ENCODE measurements at places on chromosomes 12 and 14.

DNA sequence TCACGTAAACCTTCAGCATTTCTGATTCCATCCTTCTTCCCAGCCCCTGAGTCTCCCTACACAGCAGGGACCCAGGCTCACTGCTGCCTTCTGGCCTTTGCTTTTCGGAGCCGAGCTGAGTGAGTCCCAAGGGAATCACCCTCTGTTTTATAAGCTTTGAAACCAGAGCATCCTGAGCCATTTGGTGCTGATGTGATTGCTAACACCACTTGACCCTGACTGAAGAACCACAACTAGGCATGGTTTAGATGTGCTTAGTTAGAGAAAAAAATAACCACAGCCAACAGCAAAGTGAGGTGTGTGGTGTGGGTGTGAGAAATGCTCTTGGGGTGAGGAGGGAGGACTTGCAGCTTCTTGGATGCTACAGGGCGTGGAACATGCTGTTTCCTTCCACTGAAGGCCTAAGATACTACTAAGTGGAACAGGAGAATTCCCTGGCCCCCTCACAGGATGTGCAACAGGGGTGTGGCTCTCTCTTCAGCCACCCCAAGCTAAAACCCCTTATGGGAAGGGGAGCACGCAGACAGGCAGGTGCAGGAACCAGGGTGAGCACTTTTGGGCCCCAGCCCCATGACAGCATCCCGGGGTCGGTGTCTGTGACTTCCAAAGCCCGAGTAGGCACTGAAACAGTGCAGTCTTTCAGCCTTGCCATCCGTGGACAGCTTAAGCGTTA is at the start of gene TC2N:
TC2N (minus strand) TSS at position 221 of the 673 bp plus-strand sequence. CDS start 53,767 bp downstream, outside the sequence.
- no peak for DNase-seq

DNA sequence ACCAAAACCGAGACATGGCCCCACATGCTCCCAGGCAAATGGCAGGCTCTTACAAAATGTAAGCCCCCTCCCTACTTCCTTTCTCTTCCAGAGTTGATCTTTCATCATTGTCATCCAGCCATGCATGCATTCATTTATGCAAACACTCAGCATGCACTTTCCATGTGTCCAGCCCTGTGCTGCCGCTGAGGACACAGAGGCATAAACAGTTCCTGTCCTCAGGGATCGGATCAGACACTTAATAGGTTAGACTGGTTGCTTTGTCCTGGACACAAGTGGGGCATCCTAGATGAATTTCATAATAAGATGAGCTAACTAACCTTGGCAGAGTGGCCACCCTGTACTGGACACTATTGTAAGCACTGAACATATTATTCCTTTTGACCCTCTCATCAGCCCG is 23.1 kb downstream of the PRIMA1 start:
- DNase-seq = no peak

- DNase-seq = no peak
These were observed 721.5 kb upstream of the TBX3 start for GRCh38 chr12:115405471-115405860.

GRCh38 chr12:53497461-53497860 is 1.8 kb downstream of the MAP3K12 start:
- no peak for DNase-seq

DNA sequence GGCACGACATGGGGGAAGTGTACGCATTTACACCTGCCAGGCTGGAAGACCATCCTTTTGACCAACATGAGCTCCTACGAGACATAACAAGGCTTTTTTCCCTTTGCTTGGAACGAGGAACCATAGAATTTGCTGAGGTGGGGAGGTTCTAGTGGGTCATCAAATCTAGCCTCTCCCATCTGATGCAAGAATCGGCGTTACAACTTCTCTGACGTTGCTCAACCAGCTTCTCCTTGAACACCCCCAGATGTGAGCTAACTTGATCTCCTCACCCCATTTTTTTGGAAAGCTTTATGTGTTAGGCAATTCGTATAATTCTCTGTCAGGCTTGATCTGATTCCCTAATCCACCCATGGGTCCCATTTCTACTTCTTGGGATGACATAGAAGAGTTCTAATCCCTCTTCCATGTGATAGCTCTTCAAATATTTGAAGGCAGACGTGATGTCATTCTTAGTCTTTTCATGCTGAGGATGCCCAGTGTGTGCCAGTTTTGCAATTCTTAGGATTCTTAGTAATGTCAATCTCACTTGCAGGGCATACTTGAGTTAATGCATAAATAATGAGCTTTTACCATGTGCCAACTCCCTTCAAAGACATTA is 163.6 kb upstream of the PARP11 start:
- DNase-seq = no peak

- peak; percentile 5 for DNase-seq
These were observed 40.2 kb downstream of the RTN1 start for GRCh38 chr14:59830338-59830734.

- DNase-seq = no peak
These were observed 24.2 kb downstream of the GLT8D2 start for GRCh38 chr12:104025771-104026170.

- DNase-seq = no peak
These were observed 92.9 kb downstream of the HMGA2 start for GRCh38 chr12:65916991-65917695.

DNA sequence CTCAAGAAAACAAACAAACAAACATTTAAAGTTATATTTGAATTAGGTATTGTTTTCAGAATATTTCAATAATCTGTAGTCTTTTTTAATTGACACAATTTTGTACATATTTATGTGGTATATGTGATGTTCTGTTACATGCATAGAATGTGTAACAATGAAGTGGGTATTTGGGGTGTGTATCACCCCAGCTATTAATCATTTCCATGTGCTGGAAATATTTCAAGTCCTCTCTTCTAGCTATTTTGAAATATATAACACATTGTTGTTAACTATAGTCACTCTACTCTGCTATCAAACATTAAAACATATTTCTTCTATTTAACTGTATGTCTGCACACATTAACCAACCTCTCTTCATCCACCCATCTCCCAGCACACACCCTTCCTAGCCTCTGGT is 32.0 kb upstream of the SIX1 start:
- DNase-seq = no peak

GRCh38 chr12:28563936-28564335 is 373.7 kb downstream of the CCDC91 start:
- DNase-seq = no peak

DNA sequence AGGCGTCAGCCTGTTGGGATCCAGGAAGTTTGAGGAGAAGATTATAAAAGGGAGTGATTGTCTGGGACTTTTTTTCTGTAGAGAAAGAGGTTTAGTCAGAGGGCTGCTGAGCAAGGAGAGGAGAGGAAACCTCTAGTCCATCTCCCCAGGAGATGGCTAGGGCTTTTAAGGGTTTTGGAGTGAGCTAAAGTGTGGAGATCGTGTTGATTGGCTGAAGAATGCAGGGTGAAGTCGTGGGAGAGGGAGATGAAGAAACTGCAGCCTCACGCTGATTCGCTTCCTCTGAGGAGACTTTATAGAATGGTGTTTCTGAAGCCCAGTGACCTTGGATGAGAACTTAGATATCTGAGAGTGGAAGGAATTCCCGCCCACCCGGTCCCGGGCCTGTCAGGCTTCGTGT is 193.7 kb upstream of the PWP1 start:
- DNase-seq = no peak

DNA sequence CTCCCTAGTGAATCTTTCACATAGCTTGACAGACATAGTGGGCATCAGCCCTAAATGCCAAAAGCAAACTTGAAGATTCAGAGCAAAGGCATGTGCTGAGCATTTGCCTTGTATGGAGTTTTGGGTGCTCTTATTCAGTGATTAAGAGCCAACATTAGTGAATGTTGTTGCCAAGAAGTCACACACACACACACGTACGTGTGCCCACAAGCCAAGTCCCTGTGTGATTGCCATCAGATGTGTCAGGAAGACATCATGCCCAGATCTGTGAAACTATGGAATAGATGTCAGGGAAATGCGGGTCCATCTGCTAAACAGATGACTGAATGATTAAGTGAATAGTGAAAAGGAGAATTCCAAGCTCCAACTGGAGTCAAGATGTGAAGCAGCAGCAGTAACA is 149.0 kb downstream of the AKAP6 start:
- DNase-seq = no peak

- no peak for DNase-seq
These were observed 14.1 kb upstream of the ACSM4 start for GRCh38 chr12:7289743-7290142.

GRCh38 chr14:49961270-49962222 is 68.7 kb downstream of the ARF6 start:
- no peak for DNase-seq

- no peak for DNase-seq
These were observed 11.7 kb upstream of the RAB3IP start for GRCh38 chr12:69726922-69727321.

DNA sequence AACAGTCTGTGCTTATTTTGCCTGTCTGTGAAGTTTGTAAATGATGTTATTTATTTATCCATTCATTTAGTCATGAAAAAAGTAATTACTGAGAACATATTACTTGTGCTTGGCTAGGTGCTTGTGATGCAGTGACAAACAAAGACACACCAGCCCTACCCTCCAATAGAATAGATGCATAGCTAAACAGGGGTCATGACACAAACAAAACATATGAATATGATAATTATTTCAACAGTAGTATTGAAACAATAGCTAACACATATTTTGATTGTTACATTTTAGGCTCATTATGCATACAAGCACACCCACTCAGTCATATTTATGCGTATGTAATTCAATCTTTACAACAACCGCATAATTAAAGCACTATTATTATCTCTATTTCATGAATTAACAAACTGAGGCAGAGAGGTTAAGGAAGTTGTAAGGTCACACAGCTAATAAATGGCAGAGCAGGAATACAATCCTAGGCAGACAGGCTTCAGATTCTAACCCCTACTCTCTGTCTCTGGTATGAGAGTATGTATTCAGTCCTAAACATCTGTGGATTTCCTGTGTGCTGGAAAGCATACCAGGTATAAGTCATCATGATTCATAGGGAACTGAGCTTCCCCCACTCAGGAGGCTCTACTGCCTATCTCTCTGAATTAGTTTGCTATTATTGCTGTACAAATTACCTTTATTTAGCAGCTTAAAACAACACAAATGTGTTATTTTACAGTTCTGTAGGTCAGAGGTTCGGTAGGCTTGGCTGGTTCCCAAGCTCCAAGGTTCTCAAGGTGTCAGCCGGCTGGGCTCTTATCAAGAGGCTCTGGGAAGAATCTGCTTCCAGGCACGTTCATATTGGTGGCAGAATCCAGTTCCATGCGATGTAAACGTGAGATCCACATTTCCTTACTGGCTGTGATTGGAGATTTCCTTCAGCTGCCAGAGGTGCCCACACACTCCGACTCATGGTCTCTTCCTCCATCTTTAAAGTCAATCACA is 509.4 kb downstream of the GALC start:
- no peak for DNase-seq

DNA sequence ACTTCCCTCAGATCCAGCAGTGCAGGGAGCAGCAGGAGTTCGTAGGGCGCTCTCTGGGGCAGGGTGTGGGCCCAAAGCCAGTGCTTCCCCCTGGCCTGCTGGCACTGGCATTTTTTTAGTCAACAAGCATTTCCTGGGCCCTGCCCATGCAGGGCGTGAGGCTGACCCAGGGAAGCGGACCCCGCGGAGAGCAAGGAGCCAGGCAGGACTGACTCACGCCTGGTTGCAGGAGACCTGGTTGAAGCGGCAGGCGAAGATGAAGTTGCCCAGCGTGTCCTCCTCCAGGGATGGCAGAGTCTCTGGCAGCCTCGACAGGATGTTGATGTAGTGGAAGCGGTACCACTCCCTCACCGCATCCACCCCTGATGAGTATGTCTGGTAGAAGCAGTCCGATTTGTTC is 13.5 kb downstream of the SCNN1A start:
- DNase-seq = peak; percentile 93

GRCh38 chr14:34199585-34199984 is 248.7 kb upstream of the EGLN3 start:
- DNase-seq = no peak

DNA sequence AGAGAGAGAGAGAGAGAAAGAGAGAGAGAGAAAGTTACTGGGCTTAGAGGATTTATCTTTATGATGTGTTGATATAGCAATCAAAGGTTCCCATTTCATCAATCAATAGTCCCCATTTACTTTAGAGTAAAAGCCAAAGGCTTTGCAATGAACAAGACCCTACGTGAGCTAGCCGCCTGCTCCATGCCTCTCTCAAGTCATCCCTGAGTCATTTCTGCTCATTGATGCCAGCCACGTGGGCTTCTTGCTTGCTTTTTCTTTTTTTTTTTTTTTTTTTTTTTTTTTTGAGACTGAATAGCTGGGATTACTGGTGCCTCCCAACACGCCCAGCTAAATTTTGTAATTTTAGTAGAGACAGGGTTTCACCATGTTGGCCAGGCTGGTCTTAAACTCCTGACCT is 70.9 kb downstream of the GPR135 start:
- DNase-seq = peak; percentile 19

DNA sequence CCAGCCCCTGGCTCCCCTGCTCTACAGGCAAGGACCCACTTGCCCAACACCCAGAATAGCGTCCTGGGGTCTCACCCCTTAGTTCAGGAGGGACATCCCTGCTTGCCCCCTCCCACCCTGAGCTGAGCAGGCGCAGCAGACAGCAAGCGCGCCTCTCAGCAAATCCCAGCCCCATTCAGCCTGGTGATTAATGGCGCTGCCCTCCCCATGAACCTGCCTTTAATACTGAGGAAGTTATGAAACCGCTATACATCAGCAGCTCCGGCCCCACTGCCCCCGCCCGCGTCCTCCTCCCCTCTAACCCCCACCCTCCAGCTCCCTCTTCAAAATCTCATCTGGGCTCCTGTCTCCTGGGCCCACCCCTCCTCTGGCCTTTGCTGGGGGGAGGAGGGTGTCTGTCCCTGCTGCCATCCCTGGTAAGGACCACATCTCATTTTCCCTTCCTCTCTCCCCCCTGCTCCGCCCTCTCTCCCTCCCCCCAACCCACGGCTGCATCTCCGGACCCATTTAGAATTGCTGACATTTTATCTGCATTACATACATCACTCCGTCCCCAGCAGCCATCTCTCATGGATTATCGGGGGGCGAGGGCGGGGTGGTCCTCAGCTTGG is 7.1 kb upstream of the SMUG1 start:
- DNase-seq = no peak

DNA sequence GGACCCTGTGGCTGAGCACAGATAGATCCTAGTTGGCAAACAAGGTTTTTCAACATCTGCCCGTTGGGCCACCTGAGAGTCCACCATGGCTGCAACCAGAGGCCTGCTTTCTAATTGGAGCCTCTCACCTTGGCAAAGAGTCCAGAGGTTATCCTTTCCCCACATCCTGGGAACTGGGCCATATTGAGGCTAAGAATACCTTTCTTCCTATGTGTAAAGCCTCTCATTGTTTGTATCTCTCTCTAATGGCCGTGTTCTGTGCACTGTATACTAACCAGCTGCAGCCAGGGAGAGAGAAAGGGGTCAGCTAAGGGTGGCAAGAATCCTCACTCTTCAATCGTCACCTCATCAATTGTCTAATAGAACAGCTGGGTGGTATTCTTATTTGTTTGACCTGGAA is 79.1 kb upstream of the ST8SIA1 start:
- no peak for DNase-seq

DNA sequence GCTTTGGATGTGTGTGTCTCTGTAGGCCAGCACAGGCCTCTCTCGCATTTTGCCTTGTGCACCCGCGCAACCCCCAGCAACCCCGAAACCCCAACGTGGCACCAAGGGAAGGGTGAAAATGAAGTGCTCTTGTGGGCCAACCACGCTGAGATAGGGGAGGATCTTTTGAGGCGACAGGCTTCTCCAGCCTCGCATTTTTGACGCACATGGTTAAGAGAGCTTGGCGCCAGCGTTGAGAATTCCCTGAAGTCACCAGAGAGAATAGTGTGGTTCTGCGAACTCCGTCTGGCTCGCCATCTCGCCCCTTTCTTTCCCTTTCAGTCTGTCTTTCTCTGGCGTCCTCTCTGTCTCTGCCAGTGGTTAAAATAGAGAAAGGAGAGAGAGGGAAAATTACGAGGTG is 1.9 kb upstream of the TBX3 start:
- no peak for DNase-seq

Measured in HS-27A (cell line).